Epithelial cell of alveolus of lung (primary cell): ENCODE measurements at places on chromosomes 12 and 14. TPM values are rescaled to one million over a fixed set of nuclear protein-coding genes. Genes with fewer than 3 reads are reported as not detected.

CCDC77 gene
- total RNA-seq = 5.8 and 18.0 TPM in 2 replicates

PTHLH gene
- total RNA-seq = 2.3 and 3.0 TPM in 2 replicates

CLEC4D gene
- not detected in 2 replicates for total RNA-seq

CLEC14A gene
- 3.4 and 8.1 TPM in 2 replicates for total RNA-seq

TGM1 gene
- 0.52 and 1.8 TPM in 2 replicates for total RNA-seq

TEX52 gene
- total RNA-seq = not detected in 2 replicates
